Skin of body (tissue), 3 donors: ENCODE measurements at places on chromosomes 3 and 15. TPM values are rescaled to one million over a fixed set of nuclear protein-coding genes. Genes with fewer than 3 reads are reported as not detected.

Gene C3orf85
- not detected for total RNA-seq

Gene SH2D7
- total RNA-seq = not detected

Gene MST1R
- 6.3 TPM for total RNA-seq

Gene GDPGP1
- 2.6 TPM for total RNA-seq

Gene LNP1
- 3.4 TPM for total RNA-seq

Gene TMCO5A
- total RNA-seq = not detected

Gene CYP1A2
- 0.10 TPM for total RNA-seq

Gene MAGEL2
- total RNA-seq = 2.8 TPM

Gene SLC9C1
- total RNA-seq = 0.89 TPM

Gene CCDC39
- total RNA-seq = not detected

Gene CHRM5
- total RNA-seq = not detected

Gene CD276
- 46.9 TPM for total RNA-seq

Gene REC114
- total RNA-seq = not detected

Gene GOLGA8J
- 0.30 TPM for total RNA-seq

Gene WDR93
- 0.20 TPM for total RNA-seq

Gene CCR5
- 0.10 TPM for total RNA-seq

Gene RARB
- total RNA-seq = 5.5 TPM

Gene GRM2
- total RNA-seq = 0.10 TPM

Gene CPLX3
- 0.20 TPM for total RNA-seq

Gene HCN4
- 0.10 TPM for total RNA-seq

Gene CPNE4
- 0.20 TPM for total RNA-seq

Gene CDCP1
- total RNA-seq = 8.5 TPM
